IPS DF 6.9 (cell line): ENCODE measurements at places on chromosomes 5 and 9.

DNA sequence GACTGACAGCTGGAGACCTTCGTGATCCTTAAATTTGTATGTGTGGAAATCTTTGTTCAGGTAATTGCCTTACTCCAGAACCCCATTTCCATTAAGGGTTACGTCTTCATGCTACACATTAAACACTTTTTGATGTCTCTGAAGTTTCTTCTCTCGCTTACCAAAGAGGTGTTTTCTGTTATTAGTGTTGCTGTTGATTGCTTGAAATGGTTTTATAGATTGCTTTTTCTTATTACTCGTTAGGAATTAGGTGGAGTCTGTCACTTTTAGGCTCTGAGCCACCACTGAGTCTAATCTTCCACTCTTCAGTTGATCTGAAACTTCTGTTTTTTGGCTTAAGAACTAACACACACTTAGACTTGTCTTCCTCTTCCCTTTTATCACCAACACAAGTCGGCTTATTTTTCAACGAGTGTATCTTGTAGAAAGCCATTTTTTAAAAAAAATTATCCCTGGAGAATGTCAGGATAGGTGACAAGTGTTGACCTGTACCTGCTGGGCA, 62.2 kb upstream of the PPARGC1B start:
- DNase-seq = no peak

GRCh38 chr9:28249424-28249823, 676.1 kb upstream of the C9orf72 start:
- no peak for DNase-seq

DNA sequence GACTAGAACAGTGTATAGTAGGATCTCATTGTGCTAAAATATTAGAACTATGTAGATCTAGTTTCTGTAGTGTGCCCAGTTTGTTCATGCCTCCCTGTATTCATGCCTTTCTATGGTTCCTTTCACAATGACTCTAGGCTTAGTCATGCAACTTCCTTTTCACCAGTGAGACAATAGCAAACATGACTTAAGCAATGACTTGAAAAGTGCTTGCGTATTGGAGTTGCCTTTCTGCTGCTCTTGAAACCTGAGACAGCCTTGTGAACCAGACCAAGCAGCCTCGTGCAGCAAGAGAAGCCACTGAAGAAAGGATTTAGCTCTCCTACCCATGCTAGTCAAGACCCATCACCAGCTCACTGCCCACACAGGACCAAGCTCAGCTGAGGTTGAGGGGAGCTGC, 294.5 kb upstream of the TAS2R1 start:
- no peak for DNase-seq

GRCh38 chr9:107455425-107456135, 34.0 kb downstream of the KLF4 start:
- no peak for DNase-seq

GRCh38 chr5:126416266-126416925, 6.8 kb upstream of the GRAMD2B start:
- no peak for DNase-seq

DNA sequence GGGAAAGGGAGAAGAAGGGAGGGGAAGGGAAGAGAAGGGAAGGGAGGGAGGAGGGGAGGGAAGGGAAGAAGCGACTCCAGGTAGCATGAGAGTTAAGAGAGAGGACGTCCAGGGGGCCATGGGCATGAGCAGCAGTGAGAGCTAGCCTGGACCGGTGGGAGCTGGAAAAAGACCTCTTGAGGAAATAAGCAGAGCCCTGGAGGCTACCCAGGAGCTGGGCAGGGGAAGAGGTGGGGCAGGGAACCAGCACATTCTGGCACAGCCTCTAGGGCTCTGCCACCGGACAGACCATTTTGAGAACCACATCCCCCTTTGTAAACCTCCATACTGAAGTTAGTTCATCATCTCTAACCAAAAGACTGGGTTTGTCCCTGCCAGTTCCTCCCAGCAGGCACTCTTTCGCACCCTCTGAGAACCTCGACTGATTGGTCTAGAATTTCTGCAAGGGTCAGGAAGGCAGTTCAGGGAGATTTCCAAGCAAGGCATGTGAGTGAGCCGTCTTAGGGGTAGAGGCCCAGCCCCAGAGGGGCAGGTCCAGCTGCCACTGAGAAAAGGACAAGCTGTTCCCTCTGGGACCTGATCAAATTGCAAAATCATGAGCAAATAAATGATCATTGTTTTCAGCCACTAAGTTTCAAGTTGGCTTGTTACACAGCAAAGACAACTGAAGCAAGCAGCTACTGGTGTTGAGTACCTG, 11.6 kb downstream of the NAIF1 start:
- DNase-seq = no peak

GRCh38 chr9:89738137-89738932, 133.5 kb downstream of the GADD45G start:
- DNase-seq = no peak

GRCh38 chr5:58357799-58358500, 101.9 kb downstream of the PLK2 start:
- DNase-seq = no peak

DNA sequence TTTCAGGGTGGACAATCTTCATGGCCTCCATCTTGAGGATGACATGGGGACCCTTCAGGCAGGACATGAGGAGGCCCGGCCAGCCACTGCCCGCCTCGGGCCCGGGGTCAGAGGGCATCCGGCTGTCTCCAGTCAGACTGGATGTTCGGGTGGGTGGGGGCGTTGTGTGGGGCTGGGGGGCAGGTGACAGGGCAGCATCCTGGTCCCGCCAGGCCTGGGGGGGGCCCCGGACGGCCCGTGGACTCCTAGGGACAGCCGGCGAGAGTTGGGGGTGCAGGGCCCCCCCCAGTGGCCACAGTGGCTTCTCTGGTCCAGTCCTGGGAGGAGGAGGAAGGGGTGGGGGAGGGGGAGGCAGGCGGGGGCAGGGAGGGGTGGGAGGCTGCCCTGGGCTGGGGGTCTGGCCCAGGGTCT, 940 bp downstream of the RNF208 start:
- DNase-seq = no peak
